Adrenal gland (tissue), 19 donors: ENCODE measurements at places on chromosomes 3 and 15.

GRCh38 chr15:78347586-78348543, 7.7 kb downstream of the CRABP1 start:
- H3K27me3 ChIP-seq, result no peaks in the 10 kb centered on the region
- no peak overlapping the region for H3K27ac ChIP-seq
- DNase-seq, result no peak
- no peak overlapping the region for H3K4me3 ChIP-seq

DNA sequence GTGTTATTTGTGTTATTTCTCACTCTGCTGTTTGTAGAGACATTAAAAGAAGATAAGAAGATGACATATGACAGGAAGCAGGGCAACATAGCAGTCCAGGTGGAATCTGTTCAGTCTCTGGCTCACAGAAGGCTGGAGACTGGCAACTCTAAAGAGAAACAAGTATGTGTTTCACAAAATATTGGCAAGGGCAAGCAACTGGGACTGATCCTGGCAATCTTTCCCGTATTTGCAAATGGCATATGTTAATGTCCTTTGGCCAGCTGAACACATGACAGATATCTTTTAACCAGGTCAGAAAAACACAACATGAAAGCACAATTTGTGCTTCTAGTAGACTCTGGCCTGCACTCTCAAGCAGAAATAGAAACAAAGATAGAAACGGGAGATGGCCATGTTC, 1354.1 kb upstream of the EPHA6 start:
- H3K27me3 ChIP-seq, result no peaks in the 10 kb centered on the region
- no peak overlapping the region for H3K27ac ChIP-seq
- H3K36me3 ChIP-seq, result no peaks in the 10 kb centered on the region
- no peaks in the 10 kb centered on the region for H3K4me1 ChIP-seq
- no peak for DNase-seq

DNA sequence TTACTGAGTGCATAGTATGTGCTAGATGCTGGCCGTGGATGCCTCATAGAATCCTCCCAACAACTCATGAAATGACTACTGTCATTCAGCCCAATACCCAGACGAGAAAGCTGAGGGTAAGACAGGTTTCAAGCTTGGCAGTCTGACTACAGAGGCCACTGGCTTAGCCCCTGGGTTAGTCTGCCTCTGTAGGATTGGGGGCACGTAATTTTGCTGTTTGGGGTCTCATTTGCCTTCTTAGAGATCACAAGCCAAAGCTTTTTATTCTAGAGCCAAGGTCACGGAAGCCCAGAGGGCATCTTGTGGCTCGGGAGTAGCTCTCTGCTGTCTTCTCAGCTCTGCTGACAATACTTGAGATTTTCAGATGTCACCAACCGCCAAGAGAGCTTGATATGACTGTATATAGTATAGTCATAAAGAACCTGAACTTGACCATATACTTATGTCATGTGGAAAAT, 1.0 kb upstream of the CCR5 start:
- DNase-seq, result no peak
- H3K27ac ChIP-seq, result no peak overlapping the region
- H3K27me3 ChIP-seq, result peaks cover 18% of the 10 kb centered on the region
- no peaks in the 10 kb centered on the region for H3K36me3 ChIP-seq

GRCh38 chr15:31098953-31099740, 2.4 kb downstream of the TRPM1 start:
- H3K36me3 ChIP-seq, result no peaks in the 10 kb centered on the region
- no peaks in the 10 kb centered on the region for H3K27me3 ChIP-seq
- DNase-seq, result no peak
- H3K27ac ChIP-seq, result no peak overlapping the region
- H3K4me1 ChIP-seq, result no peaks in the 10 kb centered on the region
- H3K4me3 ChIP-seq, result no peak overlapping the region

GRCh38 chr3:127679534-127680145, 6.9 kb downstream of the ABTB1 start:
- H3K27me3 ChIP-seq, result no peaks in the 10 kb centered on the region
- no peak overlapping the region for H3K27ac ChIP-seq
- H3K4me3 ChIP-seq, result no peak overlapping the region
- H3K36me3 ChIP-seq, result peaks cover 27% of the 10 kb centered on the region
- DNase-seq, result no peak

- no peaks in the 10 kb centered on the region for H3K27me3 ChIP-seq
- DNase-seq, result no peak
- no peak overlapping the region for H3K27ac ChIP-seq
- H3K36me3 ChIP-seq, result no peaks in the 10 kb centered on the region
Observed at GRCh38 chr3:9224490-9224889, 25.0 kb downstream of the SRGAP3 start.

GRCh38 chr3:135017003-135017893, 222.2 kb downstream of the EPHB1 start:
- H3K36me3 ChIP-seq, result no peaks in the 10 kb centered on the region
- DNase-seq, result no peak
- H3K27me3 ChIP-seq, result peaks cover 3% of the 10 kb centered on the region
- H3K4me3 ChIP-seq, result no peak overlapping the region
- H3K27ac ChIP-seq, result no peak overlapping the region
- no peaks in the 10 kb centered on the region for H3K4me1 ChIP-seq

GRCh38 chr3:102178817-102179216, 256.0 kb upstream of the ZPLD1 start:
- no peaks in the 10 kb centered on the region for H3K36me3 ChIP-seq
- H3K27ac ChIP-seq, result no peak overlapping the region
- H3K4me3 ChIP-seq, result no peak overlapping the region

- DNase-seq, result peak; percentile 85
- no peaks in the 10 kb centered on the region for H3K27me3 ChIP-seq
- no peak overlapping the region for H3K4me3 ChIP-seq
- no peak overlapping the region for H3K27ac ChIP-seq
- H3K4me1 ChIP-seq, result peaks cover 2% of the 10 kb centered on the region
Observed at GRCh38 chr15:40313531-40314398, 6.0 kb upstream of the PLCB2 start.

DNA sequence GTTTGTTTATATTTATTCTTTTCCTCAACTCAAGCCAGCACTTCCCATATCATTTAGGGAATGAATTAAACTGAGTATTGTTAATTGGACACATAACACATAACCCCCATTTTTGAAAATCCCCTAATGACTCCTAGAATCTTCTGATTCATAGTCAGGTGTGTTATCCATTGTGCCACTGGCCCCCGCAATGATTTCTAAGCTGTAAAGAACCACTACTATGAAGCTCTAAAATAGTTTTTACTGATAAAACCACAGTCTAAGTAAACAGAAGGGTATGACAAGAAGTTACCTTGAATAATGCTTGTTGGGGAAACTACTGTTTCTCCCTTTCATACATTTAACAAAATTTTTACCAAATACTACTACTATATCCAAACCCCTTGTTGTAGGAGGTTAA, 22.3 kb upstream of the SLC12A8 start:
- H3K27me3 ChIP-seq, result no peaks in the 10 kb centered on the region
- no peaks in the 10 kb centered on the region for H3K4me1 ChIP-seq
- no peak overlapping the region for H3K27ac ChIP-seq
- no peaks in the 10 kb centered on the region for H3K36me3 ChIP-seq
- no peak for DNase-seq
- no peak overlapping the region for H3K4me3 ChIP-seq

- peak overlapping the region; percentile 57 for H3K4me3 ChIP-seq
- peak; percentile 52 for DNase-seq
- peak overlapping the region; percentile 77 for H3K27ac ChIP-seq
Observed at GRCh38 chr15:43776101-43776717, 557 bp downstream of the ELL3 start.

DNA sequence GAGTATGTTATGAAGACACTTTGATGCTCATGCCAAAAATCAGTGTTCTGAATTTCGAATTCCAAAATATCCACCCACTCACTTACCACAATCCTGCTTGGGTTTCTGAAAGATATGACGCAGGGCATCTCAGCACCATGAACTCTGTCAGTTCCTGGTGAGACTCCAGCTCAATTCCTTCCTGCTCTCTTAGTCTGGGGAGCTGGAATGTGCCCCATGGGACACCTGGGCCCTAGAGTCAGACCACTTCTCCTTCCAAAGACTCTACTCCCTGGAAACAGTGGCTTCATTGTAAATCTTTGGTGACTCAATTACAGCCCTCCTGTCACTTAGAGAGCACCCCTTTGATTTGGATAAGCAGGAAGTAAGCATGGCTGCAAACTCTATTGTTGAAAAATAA, 50.5 kb downstream of the CD86 start:
- no peak overlapping the region for H3K4me3 ChIP-seq
- H3K27ac ChIP-seq, result no peak overlapping the region
- no peaks in the 10 kb centered on the region for H3K4me1 ChIP-seq
- DNase-seq, result no peak
- no peaks in the 10 kb centered on the region for H3K27me3 ChIP-seq
- H3K36me3 ChIP-seq, result no peaks in the 10 kb centered on the region

GRCh38 chr3:124758851-124759635, 28.8 kb downstream of the UMPS start:
- peaks cover 18% of the 10 kb centered on the region for H3K36me3 ChIP-seq
- H3K4me3 ChIP-seq, result no peak overlapping the region
- DNase-seq, result peak; percentile 7
- no peak overlapping the region for H3K27ac ChIP-seq
- H3K27me3 ChIP-seq, result no peaks in the 10 kb centered on the region
- no peaks in the 10 kb centered on the region for H3K4me1 ChIP-seq

GRCh38 chr3:152277198-152277597, 8.5 kb downstream of the MBNL1 start:
- no peaks in the 10 kb centered on the region for H3K27me3 ChIP-seq
- peaks cover 20% of the 10 kb centered on the region for H3K4me1 ChIP-seq
- no peak for DNase-seq
- H3K4me3 ChIP-seq, result no peak overlapping the region
- no peaks in the 10 kb centered on the region for H3K36me3 ChIP-seq
- no peak overlapping the region for H3K27ac ChIP-seq

DNA sequence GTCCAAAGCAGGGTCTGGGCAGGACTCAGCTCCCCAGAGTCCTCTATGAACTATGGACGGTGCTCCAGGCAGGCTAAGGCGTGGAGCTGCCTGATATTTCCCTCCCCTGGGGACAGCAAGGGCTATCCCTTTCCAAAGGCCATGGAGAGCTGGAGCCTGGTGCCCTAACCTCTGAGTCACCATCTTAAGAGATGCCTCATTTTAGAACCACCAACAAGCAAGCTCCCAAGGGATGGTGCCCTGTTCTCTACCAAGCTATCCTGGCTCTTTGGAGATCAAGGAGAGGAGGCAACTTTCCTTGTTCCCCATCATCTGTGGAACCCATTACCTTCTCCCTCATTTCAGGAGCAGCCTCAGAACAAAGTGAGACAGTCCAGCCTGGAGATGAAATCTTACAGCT, 15.7 kb downstream of the STARD5 start:
- no peak overlapping the region for H3K4me3 ChIP-seq
- H3K27ac ChIP-seq, result no peak overlapping the region
- no peaks in the 10 kb centered on the region for H3K36me3 ChIP-seq
- H3K4me1 ChIP-seq, result peaks cover 5% of the 10 kb centered on the region
- H3K27me3 ChIP-seq, result no peaks in the 10 kb centered on the region

DNA sequence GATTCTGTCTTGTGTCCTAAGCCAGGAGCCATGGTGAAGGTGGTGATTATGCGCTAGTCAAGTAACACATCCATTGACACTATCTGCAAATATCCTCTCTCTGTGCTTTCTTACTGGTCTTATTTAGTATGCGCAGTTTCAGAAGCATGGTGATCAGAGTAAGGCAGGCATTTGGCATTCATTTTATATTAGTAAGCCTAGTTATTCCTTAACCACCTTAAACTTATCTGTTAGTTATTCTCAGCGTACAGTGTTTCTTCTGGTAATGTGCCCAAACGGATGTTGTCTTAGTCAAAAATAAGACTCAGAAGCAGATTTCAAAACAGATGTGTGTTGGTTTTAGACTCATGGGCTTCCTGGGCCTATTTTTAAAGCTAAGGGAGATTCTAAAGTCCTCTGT, 329.2 kb downstream of the GRM7 start:
- H3K27me3 ChIP-seq, result no peaks in the 10 kb centered on the region
- no peak overlapping the region for H3K4me3 ChIP-seq
- no peaks in the 10 kb centered on the region for H3K4me1 ChIP-seq

- H3K27ac ChIP-seq, result no peak overlapping the region
- H3K4me3 ChIP-seq, result no peak overlapping the region
- no peaks in the 10 kb centered on the region for H3K27me3 ChIP-seq
- no peak for DNase-seq
- H3K4me1 ChIP-seq, result no peaks in the 10 kb centered on the region
- H3K36me3 ChIP-seq, result no peaks in the 10 kb centered on the region
Observed at GRCh38 chr15:88656760-88657221, 18.0 kb downstream of the ISG20 start.

DNA sequence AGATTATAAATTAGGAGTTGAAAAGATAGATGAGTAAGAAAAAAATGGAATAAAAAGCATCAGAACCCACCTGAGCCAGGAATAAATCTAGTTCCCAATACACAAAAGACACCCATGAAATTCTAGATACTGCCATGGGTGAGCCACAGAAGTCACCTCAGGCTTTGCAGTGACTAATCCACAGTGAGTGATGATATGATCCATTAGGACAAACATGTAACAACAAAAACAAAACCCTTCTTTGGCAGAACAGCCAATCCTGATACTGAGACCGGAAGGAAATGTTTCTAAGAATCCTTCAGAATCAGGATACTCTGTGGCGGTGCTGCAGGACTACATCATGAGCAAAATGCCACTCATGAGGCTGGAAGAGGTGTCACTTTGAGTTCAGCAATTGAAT, 15.0 kb upstream of the MINDY4B start:
- H3K36me3 ChIP-seq, result no peaks in the 10 kb centered on the region
- no peaks in the 10 kb centered on the region for H3K4me1 ChIP-seq
- H3K27ac ChIP-seq, result no peak overlapping the region
- no peaks in the 10 kb centered on the region for H3K27me3 ChIP-seq

DNA sequence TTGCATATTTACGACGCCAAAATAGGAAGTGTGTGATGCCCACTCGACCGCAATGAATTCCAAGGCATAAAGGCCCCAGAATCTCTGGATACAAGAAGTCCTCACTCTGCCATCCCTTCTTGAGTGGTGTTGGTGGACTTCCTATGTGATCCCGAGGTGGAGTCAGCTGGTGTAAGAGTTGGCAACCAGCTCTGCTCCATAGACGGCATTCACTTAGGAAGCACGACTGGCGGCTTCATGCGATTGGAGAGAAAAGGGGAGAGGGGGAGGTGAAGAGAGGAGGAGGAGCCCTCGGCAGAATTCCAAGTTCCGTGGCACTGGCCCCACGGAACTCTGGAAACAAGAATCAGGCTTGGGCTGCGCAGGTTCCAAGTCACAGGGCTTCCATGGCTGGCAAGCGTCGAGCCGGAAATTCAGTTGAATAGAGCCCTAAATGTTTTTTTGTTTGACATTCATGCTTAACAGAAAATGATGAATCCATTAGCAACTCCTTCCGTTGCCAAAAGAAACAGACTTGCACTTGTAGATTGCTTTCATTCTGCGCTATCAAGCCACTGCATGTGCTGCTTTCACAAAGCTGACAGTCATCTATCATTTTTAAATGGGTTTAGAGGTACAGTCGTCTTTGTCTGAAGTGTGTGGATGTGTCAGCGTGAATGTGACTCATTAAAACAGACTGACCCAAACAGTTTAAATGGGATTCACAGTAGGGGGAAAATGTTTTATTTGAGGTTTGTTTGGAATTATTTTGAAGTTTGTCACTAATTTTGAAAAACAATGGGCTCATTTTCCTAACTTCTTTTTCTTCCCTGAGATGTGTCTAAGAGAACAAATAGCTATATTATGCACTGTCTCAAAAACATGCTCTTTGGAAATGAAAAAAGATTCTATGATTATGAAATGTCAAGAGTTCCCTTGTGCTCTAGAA, 428.3 kb upstream of the ATP11B start:
- no peaks in the 10 kb centered on the region for H3K4me1 ChIP-seq
- H3K36me3 ChIP-seq, result no peaks in the 10 kb centered on the region
- H3K27ac ChIP-seq, result no peak overlapping the region
- no peaks in the 10 kb centered on the region for H3K27me3 ChIP-seq

- no peak for DNase-seq
- no peak overlapping the region for H3K27ac ChIP-seq
- no peaks in the 10 kb centered on the region for H3K27me3 ChIP-seq
- H3K36me3 ChIP-seq, result no peaks in the 10 kb centered on the region
- no peaks in the 10 kb centered on the region for H3K4me1 ChIP-seq
Observed at GRCh38 chr3:99407257-99407656, 231.1 kb upstream of the COL8A1 start.
